ENCODE measurements at places on chromosomes 11 and 22.
A peak's percentile ranks its signal among the peaks of the same experiment; 100 is the strongest.

DNA sequence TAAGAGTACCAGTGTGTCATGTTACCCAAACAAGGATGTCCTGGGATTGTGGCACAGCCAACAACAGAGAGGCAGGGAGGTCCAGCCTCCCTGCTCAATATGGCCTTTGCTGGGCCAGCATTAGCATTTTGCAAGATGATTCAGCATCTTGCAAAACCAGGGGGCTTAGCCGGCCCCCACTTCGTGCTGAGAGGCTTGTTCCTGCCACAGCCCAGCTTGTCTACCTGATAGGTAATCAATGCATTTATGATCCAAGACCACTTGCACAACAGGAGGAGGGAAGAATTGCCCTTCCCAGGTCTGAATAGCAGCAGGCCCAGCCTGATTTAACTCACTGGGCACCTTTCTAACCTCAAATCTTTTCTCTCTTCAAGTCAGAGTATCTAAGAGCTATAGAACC is 189.0 kb upstream of the SYT13 start:
- DNase-seq: no peak

GRCh38 chr22:41557401-41558240 is 3.2 kb upstream of the CSDC2 start:
- DNase-seq: peak; percentile 89

DNA sequence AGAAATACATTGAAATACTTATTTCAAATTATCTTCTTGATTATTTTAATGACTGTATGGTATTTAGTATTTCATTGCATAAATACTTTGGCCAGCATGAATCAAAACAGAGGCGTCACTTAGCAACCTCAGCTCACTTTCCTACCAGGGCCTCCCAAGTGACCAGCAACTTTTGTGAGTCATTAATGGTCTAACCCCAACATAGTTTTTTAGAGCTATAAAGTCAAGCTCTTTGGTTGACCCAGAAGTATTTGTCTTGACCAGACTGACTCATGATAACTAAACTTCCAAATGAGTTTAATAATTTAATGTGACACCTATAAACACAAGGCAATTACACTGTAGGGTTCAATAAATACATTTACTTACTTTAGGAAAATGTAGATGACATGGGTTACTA is 27.9 kb upstream of the RBMXL2 start:
- peak; percentile 85 for DNase-seq

DNA sequence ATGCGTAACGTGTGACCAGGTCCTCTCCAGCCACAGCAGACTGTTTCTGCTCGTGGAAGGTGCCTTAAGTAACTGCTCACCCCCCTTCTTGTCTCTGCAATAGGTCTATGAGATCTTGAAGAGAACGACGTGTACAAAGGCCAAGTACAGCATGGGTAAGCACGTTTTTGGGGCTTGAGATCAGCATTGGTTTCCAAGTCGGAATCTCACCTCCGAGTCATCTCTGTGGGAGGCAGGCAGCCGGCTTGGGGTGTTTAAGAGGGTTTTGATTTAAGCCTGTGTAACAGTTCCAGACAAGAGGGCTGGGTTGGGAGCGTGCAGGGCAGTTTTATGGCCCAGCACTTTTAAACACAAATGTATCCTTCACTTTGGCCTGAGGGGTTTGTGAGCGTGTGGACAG is 30.1 kb downstream of the ANO1 start:
- DNase-seq: peak; percentile 19

DNA sequence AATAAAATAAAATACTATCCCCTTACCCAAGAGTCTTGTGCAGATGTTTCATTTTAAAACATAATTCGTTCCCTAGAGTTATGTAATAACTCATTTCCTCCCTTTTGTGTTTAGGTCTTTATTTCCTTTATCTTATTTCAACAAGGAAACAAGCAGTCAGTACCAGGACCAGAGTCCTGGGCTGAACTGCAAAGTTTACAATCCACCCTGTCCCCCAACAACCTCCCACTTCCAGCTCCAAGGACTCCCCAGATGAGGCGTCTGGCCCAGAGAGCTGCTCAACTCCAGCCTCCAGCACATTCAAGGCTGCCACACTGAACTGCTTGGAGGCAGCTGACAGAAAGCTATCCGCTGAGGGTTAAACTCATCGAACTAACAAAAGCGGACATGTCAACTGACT is 4.5 kb downstream of the POLDIP3 start:
- no peak for DNase-seq

- DNase-seq: no peak
These were observed 87.4 kb upstream of the SHISAL1 start for GRCh38 chr22:44399906-44400762.

GRCh38 chr11:88169881-88170280 is 5.4 kb downstream of the RAB38 start:
- no peak for DNase-seq

GRCh38 chr11:13760115-13760514 is 91.6 kb downstream of the FAR1 start:
- DNase-seq: no peak

- peak; percentile 56 for DNase-seq
These were observed 25.3 kb downstream of the SCN3B start for GRCh38 chr11:123628936-123629683.

- no peak for DNase-seq
These were observed 12.9 kb upstream of the MUC6 start for GRCh38 chr11:1049431-1049891.
